ENCODE measurements at places on chromosomes 1 and 21. TPM values are rescaled to one million over a fixed set of nuclear protein-coding genes. Genes with fewer than 3 reads are reported as not detected.
A peak's percentile ranks its signal among the peaks of the same experiment; 100 is the strongest.

GRCh38 chr1:241844593-241844992, 3.4 kb upstream of the EXO1 start:
- no peak overlapping the region for H3K27ac ChIP-seq
- no peak overlapping the region for H3K4me3 ChIP-seq
- H3K27me3 ChIP-seq = peaks cover 12% of the 10 kb centered on the region
- peaks cover 18% of the 10 kb centered on the region for H3K4me1 ChIP-seq

DNA sequence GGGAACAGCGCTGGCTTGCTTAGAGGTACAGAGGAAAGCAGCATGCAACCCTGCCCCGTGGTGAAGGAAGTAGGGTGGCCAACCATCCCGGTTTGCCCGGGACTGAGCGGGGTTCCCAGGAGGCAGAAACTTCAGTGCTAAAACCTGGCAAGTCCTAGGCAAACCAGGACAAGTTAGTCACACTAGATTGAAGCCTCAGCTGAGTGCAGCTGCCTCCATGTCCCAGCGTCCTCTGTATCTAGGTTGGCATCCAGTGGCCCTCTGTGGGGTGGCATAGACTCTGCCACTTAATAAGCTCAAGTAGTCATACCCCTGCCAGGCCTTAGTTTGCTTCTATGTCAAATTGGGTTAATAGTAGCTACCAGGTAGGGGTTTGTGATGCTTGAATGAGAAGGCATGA, 67.1 kb downstream of the ATP2B4 start:
- DNase-seq = no peak
- no peak overlapping the region for H3K4me3 ChIP-seq
- no peaks in the 10 kb centered on the region for H3K27me3 ChIP-seq
- peaks cover 4% of the 10 kb centered on the region for H3K36me3 ChIP-seq
- H3K27ac ChIP-seq = no peak overlapping the region

DNA sequence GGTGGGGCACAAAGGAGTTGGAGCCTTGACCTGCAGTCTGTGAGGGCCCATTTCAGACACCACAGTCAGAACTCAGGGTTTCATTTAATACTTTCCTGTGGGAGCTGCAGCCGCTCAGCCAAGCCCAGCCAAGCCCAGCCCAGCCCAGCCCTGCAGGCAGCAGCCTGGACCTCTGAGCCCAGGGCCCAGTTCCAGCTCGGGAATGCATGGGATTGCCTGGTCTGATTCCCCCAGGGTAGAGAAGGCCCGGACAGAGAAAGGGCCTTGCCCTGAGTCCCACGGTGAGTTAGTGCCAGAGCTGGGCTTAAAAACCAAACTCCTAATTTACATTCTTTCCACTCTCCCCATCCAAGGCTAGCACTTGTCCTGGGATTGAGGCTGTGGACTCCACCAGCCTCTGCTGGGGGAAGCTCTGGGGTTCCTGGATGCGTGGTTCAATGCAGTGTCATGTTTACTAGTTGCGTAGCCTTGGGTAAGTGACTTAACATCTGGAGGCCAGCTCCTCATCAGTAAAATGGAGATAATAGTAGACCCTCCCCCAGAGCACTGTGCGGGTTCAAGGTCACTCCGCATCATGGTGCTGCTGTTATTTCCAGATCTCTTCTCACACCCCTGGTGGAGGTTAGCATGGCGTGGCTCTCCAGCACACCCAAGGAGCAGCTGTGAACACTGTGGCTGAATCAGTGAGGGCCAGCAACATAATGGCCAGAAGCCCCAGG, 29.2 kb upstream of the PKP1 start:
- no peak overlapping the region for H3K27ac ChIP-seq
- no peaks in the 10 kb centered on the region for H3K36me3 ChIP-seq
- DNase-seq = no peak

DNA sequence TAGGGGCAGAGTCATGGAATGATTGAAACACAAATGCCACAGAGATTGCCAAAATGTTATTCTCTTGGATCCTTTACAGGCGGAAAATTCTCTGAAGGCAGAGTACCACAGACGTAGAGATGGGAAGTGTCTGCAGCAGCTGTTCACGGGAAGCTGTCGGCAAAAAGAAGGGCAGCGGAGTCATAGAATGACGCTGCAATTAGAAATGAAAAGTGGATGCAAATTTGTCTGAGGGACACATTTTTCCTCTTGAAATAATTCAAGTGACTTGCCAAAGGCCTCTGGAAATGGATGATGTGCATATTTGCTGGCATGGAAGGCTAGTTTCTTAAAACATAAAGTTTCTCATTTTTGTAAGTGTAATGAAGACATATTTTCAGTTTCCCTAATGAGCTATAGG, 77.5 kb upstream of the PLD5 start:
- peaks cover 2% of the 10 kb centered on the region for H3K4me1 ChIP-seq
- peaks cover 4% of the 10 kb centered on the region for H3K27me3 ChIP-seq
- H3K4me3 ChIP-seq = no peak overlapping the region
- H3K36me3 ChIP-seq = peaks cover 3% of the 10 kb centered on the region

- peak overlapping the region; percentile 5 for H3K27ac ChIP-seq
- DNase-seq = no peak
- no peak overlapping the region for H3K4me3 ChIP-seq
- H3K27me3 ChIP-seq = peaks cover 3% of the 10 kb centered on the region
- peaks cover 4% of the 10 kb centered on the region for H3K36me3 ChIP-seq
Measured at GRCh38 chr1:236176337-236177336, 34.3 kb downstream of the GPR137B start.

RAD54L gene
- total RNA-seq = 17.3 TPM

AMY1B gene
- not detected for total RNA-seq

CLIC6 gene
- total RNA-seq = 16.3 TPM

Measured in progenitor cell of endocrine pancreas (in vitro differentiated cells).